Transverse colon (tissue), 4 donors: ENCODE measurements at places on chromosomes 16 and 17. TPM values are rescaled to one million over a fixed set of nuclear protein-coding genes. Genes with fewer than 3 reads are reported as not detected.
A peak's percentile ranks its signal among the peaks of the same experiment; 100 is the strongest.

- DNase-seq: no peak
These were observed 13.0 kb upstream of the RAB5C start for GRCh38 chr17:42167807-42168206.

DNA sequence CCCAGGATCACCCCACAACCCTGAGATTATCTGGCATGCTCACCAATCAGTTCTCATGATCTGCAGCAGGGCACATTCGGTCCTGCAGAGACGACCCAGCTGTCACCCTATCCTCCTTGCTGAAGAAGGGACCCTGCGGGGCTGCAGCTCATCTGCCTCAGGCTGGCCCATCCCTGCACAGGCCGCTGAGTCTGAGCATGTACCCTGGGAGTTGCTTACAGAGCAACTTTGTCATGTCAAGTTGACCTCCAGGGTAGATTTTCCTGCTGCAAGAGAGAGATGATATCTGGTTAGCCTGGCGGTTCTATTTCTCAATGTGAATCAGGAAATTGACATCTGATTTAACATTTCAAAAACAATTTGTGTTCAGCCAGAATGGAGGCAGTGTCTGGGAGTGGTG lies 36.0 kb upstream of the ADCY9 start:
- DNase-seq: no peak

TMEM204 gene
- 22.5 TPM for total RNA-seq

DNA sequence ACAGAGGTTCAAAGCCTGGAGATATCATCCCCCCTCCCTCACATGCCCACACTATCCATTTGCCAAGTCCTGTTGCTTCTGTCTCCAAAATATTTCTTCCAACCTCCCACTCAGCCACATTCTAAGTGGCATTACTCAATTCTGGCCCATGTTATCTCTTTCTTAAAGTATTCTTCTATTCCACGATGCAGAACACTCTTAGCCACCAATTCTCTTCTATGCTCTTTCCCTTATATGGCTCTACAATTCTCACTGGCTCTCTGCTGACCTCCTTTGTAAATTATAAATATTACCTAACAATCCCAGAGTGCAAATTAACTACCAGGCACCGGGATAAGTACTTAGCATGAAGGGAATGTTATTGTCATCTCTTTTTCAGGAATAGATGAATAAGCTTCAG lies 82.4 kb downstream of the KCNJ2 start:
- DNase-seq: no peak

DNA sequence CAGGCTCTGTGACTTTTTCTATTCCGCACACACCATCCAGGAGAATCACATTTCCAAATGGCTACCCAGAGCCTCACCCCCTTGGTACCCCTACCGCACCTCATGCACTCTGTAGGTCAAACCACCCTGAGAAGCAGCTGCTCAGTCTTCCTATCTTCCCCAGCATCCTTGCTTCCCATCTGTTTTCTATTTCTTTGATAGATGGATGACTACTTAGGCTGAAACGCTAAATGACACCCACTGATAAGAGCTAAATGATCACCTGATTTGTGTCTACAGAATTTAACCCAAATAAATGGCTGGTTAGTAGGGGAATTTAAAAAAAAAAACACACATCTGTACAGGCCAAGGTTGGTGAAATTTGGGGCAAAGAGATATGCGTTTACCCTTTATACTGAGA lies 17.6 kb upstream of the COX10 start:
- no peak for DNase-seq

CDYL2 gene
- 1.9 TPM for total RNA-seq

DNA sequence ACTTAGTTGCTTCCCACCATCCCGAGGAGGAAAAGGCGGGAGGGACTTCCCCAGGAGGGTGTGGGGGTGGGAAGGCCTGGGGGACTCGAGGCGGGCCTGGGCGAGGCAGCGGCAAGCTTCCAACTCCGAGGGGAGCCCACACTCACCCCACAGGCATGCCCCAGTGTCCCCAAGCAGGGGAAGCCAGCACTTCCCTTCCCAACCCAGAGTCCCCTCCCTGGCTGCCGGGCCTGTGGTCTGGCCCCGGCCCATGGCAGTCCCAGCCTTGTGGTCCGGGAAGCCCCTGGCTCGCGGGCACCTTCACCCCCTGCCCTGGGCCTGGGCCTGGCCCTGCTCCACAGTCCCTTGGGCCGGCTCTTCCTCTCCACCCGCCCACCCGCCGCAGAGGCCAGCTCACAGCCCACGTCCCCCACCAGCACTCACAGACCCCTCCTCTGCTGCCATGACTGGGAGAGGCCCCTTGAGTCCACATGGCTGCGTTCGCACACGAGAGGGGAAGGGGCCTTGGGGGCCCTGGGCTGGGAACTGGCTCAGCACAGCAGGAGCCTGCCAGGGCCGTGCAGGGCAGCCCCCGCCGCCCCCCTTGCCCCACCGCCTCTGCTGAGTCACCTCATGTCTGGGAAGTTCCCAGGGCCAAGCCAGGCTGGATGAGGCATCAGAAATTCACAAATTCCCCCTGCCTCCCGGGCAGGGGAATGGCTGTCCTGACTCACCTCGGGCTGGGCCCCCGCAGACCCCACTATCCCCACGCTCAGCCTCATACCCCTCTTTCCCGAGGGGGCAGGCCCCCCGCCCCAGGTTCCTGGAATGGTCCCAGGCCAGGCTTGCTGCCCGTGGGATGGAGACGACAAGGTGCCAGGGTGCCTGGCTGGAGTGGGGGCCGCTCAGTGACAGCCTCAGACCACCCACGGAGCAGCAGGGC lies 27.8 kb downstream of the BAHCC1 start:
- peak; percentile 60 for DNase-seq

ZNF597 gene
- total RNA-seq: 2.4 TPM

- no peak for DNase-seq
These were observed 99.1 kb downstream of the KCNJ2 start for GRCh38 chr17:70268383-70268782.

DNA sequence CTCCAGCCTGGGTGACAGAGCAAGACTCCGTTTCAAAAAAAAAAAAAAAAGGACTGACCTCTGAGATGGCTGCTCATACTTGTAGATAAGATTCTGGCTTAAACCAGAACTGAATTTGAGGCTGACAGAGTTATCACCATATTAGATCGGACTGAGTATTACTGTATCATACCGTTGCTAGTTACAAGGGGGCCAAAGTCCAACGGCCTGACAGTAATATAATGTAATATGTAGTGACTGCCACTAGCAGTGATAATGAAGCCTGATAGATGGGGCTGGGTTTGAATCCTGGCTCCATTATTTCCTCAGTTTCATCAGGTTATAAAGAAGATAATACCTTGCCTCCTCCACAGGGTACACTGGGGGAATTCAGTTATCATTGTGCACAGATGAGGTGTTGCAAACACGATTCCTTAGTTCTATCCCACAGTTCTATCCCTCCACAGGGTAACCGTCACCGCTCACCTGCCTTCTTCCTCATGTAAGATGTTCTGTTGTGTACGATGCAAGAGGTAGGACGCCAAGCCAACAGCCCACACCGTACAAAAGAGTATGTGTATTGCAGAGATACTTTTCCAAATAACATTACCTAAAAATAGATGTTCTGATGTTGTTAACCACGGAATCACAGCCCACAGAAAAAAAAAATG lies 5.2 kb downstream of the TMEM220 start:
- DNase-seq: peak; percentile 83

C17orf50 gene
- not detected for total RNA-seq

GRCh38 chr17:78472035-78472905 lies 93.8 kb downstream of the PGS1 start:
- DNase-seq: no peak

TNP2 gene
- total RNA-seq: not detected

DNA sequence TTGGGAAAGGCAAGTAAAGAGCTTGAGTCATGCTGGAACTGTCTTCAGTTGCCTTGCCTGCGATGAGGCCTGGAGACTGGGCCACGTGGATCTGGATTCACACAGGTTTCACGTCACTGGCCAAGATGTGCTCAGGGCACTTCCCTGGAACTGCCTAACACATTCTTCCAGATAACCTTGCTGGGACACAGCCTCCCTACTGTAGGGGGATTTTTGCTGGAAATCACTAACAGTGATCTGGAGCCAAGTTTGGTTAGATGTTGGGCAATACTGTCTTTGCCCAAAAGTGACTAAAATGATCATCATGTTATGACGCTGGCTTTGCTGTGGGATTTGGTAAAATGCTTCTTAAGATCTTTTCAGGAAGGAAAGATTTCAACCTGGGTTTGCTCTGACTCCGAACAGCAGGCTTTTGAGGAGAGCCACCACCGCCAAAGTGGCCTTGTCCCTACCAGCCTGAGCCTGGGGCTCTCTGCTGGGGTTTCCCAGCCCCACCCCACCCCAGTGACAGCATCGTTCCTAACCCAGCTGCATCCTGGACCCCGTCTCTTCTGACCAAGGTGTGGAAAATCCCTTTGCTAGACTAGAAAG lies 14.7 kb downstream of the C1QTNF1 start:
- DNase-seq: no peak

DNA sequence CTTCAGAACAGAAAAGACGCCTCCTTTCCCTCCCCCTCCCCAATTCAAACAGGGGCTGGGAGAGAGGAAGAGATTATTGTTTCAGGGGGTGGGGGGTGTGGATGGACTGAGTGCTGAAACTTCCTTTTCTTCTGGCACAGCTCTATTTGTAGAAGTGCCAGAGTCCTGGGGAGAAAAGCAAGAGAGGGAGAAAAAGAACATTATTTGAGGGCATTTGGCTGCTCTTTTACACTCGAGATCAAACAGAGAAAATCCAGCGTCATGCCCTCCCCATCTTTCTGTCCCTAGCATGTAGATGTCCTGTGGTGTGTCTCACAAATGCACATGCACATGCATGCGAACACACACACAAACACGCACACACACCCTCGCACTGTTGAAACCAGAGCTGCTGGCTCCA lies 13.0 kb downstream of the ARL4D start:
- no peak for DNase-seq

DNA sequence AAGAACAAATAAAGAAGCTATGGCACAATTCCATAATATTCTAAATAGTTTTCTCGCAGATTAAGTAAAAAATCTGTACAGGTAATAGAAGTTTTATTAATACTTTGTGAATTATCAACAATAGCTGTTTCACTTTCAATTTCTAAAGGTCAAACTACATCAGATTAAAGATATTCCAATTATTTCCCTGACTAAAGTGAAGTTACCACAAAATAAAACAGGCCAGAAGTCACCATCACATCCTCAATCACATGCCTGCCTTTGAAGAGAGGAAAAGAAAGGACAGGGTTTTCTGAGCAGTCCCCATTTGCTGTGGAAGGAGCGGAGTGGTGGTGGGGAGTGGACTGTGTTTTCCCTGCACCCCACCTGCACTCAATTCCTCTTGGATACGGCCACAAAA lies 11.1 kb downstream of the ITFG1 start:
- DNase-seq: no peak

GRCh38 chr17:72982680-72983079 lies 109.8 kb downstream of the SLC39A11 start:
- DNase-seq: no peak

PLD6 gene
- 0.75 TPM for total RNA-seq

GRAPL gene
- not detected for total RNA-seq

DNA sequence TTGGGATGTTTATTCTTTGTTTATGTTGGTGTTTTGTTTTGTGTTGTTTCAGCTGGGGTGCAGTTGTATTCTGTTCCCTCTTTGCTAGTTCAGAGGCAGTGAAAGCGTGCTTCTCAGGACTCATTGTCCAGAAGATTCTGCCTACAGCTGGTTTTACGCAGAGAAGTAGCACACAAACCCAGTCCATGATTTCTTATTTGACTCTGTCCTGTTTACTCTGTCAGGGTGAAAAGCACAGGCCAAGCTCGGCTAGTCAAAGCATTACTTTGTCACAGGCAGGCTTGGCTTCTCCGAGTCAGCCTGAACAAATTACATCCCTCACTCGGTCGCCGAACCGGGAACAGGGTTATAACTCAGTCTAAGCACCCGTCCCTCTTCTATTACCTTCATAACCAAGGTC lies 435.0 kb downstream of the MAF start:
- DNase-seq: no peak

GRCh38 chr17:82193520-82194220 lies 19.0 kb downstream of the CCDC57 start:
- peak; percentile 67 for DNase-seq

- DNase-seq: peak; percentile 35
These were observed at the start of gene MRC2 for GRCh38 chr17:62627219-62627903. Gene MRC2, plus strand, starts transcription at chr17:62627670. Its CDS starts 133 bp downstream, at chr17:62627803.

ELMO3 gene
- total RNA-seq: 91.5 TPM

- DNase-seq: no peak
These were observed 250.3 kb downstream of the FOXL1 start for GRCh38 chr16:86828653-86829052.

PLCG2 gene
- 35.6 TPM for total RNA-seq

NHLRC4 gene
- 0.55 TPM for total RNA-seq

DNA sequence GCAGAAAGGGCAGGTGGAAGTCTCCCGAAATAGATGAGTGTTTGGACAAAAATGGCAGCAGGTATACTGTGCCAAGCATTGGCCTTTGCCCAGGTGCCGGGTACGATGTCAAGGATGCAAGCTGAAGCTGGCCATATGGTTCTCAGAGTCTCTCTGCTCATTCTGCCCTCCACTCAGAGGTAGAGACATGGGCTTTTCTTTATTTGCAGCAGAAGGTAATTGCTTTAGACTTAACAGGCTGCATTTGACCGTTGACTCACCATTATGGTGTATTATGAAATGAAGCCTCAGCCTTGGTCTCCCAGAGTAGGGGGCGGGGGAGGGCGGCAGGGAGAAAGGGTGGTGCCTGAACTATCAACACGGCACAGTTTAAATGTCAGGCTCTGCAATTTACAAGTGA lies 969.1 kb upstream of the EEF2KMT start:
- no peak for DNase-seq

DNA sequence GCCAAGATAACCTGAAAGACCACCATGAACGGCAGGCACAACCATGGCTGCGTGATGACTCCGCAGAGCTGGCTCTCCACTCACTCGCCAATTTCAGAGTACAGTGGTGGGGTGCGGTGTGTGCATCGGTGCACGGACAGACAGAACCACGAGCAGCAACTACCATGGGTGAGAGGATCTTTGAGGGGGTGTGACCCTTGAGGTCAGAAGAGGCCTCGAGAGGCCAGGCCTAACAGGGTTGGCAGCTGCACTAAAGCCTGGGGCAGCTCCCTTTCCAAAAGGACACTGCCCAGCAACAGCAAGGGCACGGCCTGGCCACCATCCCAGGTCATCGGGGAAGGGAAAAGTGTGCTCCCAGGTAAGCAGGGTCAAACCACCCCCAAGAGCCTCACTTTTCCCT lies 1.9 kb upstream of the ECI1 start:
- DNase-seq: no peak

GRCh38 chr17:45342306-45342705 lies 25.5 kb upstream of the MAP3K14 start:
- DNase-seq: peak; percentile 4

ST6GALNAC1 gene
- total RNA-seq: 121 TPM

GRCh38 chr17:14340857-14341754 lies 40.2 kb downstream of the HS3ST3B1 start:
- DNase-seq: no peak

- no peak for DNase-seq
These were observed 290.1 kb downstream of the C16orf95 start for GRCh38 chr16:87027056-87027616.
